ENCODE measurements at places on chromosomes 2 and 18.
A peak's percentile ranks its signal among the peaks of the same experiment; 100 is the strongest.

DNA sequence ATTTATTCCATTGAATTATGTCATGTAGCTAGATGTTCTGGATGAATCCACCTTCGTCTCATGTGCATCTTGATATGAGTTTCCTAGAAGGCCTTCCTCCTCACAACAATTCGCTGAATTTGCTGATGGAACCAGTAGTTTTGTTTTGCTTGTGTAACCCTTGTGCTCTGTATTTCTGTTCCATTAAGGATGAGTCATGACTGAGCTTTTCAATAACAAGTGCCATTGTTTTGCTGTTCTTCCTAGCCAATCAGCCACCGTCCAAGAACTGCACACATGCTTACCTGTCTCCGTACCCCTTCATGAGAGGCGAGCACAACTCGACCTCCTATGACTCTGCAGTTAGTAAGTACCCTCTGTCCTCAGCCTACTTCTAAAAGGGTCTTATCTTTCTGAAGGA, 2.3 kb downstream of the TMEM182 start:
- no peak for DNase-seq

GRCh38 chr2:207510148-207510547, 19.6 kb upstream of the CREB1 start:
- no peak for DNase-seq

GRCh38 chr18:44679914-44680272, 795 bp upstream of the SETBP1 start:
- peak; percentile 65 for DNase-seq

DNA sequence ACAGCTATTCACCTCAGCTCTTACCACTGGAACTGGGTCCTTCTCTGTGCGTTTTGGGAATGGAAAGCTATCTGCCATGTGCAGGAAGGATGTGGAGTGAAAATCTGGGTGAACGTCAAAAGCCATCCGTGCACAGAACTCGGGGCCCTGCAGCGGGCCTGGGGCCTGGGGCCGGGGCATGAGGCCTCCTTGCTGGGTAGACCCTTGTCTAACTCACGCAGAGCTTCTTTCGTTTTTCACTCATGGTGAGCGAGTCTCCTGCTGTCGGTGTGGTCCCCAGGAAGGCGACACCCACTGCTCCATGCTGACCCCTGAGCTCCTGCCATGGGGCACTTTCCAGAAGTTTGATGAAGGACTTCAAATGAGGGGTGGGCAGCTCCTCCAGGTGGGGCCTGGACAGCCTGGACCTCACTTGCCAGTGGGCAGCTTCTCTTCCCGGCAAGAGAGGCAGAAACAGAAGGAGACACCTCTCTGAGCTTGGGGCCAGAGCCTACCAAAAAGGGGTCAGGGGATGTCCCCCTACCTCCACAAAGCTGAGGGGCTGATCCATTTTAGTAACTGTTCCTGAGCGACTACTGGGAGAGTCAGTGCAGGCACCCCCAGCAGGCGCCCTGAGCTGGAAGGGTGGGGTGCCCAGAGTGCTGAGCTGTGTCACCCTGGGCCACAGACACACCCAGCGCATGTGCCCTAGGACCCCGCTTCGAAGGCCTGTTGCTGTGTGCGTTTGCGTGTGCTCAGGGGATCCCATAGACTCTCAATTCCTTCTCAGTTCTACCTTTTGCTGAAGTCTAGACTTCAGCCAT, 117.7 kb upstream of the HDAC4 start:
- DNase-seq = no peak

DNA sequence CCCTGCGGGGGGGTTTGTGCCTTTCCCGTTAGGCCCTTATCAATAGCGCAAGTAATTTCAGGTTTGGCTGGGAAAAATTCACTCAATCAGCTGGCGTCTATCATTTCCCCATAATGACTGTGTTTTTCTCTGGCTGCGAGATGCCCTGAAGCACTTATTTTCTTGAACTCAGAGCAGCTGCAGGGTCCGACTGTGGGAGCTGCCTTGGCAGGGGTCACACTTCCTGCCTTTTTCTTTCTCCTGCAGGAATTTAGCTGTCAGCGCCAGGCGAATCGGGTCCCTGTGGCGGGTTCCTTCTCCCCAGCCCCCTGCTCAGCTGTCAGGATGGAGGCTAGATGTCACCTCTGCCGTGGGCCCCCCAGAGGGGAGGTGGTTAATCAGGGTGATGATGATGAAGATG, 81.3 kb upstream of the HPCAL1 start:
- DNase-seq = no peak

DNA sequence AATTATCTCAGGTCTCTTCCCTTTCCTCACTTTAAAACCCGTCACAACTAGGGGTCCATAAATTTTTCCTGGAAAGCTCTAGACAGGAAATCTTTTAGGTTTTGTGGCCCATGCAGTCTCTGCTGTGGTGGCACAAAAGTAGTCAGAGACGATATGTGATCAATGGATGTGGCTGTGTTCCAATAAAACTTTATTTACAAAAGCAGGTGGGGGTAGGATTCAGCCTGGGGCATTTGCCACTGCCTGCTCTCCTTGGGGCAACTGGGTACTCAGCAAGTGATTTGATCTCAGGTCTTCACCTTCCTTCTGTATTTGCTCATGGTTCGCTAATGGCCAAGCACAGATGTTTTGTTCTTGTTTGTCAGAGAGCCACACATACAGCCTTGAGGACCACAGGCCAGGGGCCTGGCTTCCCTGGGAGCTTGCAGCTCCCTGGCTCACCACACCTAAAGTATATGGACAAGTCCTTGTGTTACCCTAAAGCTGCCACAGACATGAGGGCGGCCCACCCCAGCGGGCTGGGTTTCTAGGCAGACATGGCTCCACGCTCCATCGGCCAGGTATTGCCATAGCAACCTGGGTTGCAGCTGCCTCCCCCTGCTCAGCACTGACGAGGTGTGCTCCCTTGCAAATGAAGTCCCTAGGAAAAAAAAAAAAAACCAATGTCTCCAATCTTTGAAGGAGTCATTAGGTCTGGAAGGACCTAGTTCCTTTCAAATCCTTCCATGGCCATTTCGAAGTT, 89.7 kb upstream of the YWHAQ start:
- no peak for DNase-seq

GRCh38 chr2:98768384-98769113, 37.6 kb upstream of the MGAT4A start:
- no peak for DNase-seq

DNA sequence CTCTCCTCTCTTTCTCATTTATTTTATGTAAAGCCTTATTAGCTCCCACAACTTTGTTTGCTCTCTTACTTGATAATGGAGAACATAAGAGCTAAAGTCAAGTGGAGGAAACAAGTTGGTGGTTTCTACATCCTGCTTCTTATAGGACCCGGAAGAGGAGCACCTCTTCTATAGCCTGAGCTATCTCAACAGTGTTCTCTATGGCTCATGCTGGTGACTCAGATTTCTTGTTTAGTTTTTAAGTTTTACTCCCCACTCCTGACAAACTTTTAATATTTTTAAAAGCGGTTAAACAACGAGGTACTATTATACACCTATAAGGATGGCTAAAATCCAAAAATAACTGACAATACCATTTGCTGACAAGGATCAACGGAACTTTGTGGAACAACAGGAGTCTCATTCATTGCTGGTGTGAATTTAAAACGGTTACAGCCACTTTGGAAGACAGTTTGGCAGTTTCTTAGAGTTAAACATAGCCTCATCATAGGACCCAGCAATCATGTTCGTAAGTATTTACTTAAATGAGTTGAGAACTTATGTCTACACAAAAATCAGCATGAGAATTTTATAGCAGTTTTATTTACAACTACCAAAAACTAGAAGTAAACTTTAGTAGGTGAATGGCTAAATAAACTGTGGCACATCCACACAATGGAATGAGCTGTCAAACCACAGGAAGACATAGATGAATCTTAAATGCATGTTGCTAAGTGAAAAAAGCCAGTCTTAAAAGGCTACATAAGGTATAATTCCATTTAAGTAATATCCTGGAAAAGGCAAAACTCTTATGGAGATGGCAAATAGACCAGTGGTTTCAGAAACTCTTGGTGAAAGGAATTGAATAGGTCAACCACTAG, 12.7 kb upstream of the CDC42EP3 start:
- no peak for DNase-seq

DNA sequence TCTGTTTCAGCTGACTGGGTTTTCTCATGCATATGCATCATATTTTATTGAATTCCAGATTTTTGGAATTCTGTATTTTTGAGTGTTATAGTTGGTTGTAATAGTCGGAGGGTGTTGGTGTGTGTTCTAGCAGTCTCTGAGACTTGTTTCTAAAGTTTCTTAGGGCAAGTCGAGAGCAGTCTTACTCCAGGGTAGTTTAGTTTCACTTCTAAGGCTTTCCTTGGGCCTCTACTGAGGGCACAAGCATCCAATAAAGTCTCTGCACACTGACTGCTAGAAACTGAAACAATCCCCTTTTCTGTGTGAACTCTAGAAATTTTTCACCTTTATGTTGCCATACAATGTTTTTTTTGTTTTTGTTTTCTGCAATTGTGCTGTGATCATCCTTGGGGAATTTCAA, 663.7 kb upstream of the LRATD1 start:
- no peak for DNase-seq

DNA sequence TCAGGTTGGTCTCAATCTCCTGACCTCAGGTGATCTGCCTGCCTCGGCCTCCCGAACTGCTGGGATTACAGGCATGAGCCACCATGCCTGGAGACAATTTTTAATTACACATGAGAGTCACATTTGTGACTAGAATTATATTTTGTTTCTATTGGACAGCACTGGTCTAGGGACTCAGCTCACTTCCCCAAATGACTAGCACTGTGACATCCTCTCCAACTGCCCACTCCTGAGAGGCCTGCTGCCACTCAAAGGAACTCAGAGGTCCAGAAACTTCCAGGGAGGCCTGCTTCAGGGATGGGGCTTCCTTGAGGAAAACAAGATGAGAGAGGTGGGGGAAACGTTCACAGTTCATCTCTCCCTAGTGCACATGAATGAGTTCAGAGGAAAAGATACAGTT, 29.5 kb downstream of the TMEM163 start:
- DNase-seq = no peak

DNA sequence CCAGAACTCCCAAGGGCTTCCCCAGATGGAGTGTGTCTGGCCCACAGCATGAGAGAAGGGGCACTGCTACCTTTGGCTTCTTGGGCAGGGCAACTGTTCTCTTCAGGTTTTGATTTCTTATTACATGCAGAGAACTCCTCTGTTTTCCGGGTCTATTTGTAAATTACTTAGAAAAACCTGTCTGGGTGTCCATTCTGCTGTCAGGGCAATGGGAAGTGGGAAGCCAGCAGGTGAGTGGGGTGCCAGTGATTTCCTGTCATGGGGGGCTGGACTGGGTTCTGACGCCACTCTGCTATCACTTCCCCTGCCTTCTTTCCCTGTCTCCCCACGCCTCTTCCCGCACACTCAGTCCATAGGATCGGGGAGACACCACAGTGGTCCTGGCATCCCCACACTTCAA, 58.0 kb upstream of the LGALSL start:
- DNase-seq = no peak

DNA sequence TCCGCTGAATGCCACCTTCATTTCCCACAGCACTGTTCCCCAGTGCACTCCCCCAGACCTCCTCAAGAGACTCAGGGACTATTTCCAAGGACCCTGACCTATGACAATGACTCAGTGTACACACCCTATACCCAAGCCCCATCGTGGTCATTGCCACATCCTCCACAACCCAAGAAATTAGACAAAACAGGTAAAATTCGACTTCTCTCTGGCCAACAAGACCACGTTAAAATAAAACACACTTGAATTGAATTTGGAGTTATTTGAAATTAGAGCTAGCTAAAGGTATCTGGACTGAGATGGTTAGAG, 126.4 kb upstream of the NCK2 start:
- DNase-seq = no peak

- no peak for DNase-seq
These were observed 52.9 kb upstream of the SERPINB2 start for GRCh38 chr18:63834471-63835113.

GRCh38 chr2:72414137-72414760, 266.6 kb upstream of the CYP26B1 start:
- DNase-seq = peak; percentile 76

DNA sequence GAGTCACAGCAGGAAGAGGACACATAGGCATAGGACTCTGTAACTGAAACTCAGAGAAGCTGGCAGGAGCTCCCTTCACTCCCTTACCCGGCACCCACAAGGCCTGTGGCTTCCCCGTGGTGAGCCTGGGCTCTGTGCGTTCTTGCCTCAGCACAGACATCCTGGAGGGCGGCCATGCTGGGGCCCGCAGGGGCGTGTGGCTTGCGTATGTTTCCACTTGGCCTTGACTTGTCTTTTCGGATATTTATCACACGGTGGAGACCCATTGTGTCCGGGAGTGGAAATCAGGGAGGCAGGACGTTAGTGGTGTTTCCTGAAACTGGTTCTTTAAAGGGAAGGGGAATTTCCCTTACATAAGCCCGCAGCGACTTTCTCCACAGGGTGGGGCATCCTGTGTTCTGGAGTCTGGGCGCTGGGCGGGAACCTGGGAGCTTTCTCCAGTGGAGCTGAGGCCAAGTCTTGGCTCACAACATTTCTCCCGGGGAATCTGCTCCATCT, 49.9 kb upstream of the EML6 start:
- peak; percentile 70 for DNase-seq

GRCh38 chr18:76620321-76621170, 125.5 kb upstream of the ZNF516 start:
- DNase-seq = peak; percentile 74

GRCh38 chr2:80300954-80301353, 3.6 kb downstream of the LRRTM1 start:
- DNase-seq = no peak

DNA sequence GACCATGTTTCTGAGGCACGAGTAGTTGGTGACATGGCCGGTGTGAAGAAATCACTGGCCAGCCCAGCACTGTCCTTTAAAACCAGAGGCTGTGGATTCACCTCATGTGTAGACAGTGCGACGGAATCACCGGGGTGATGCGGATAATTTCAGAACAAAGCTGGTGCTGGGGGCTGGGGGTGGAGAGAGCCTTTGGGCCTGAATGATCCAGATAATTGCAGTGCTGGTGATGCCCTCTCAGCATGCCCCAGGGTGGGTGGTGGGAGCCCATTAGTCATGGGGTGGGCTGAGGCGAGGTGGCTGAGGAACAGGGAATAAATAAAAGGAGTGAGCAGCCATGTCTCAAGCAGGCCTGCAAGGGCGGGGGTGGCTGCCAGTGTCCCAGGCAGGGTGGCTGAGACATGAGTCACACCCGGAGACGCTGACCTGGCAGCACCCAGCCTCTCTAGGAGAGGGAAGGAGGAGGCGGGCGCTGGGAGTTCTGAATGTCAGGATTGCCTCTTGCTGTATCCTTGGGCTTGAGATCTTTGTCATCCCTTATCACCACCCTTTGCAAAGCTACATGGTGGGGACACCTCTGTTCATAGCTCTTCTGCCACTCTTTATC, 151.1 kb upstream of the MSH6 start:
- DNase-seq = peak; percentile 78

DNA sequence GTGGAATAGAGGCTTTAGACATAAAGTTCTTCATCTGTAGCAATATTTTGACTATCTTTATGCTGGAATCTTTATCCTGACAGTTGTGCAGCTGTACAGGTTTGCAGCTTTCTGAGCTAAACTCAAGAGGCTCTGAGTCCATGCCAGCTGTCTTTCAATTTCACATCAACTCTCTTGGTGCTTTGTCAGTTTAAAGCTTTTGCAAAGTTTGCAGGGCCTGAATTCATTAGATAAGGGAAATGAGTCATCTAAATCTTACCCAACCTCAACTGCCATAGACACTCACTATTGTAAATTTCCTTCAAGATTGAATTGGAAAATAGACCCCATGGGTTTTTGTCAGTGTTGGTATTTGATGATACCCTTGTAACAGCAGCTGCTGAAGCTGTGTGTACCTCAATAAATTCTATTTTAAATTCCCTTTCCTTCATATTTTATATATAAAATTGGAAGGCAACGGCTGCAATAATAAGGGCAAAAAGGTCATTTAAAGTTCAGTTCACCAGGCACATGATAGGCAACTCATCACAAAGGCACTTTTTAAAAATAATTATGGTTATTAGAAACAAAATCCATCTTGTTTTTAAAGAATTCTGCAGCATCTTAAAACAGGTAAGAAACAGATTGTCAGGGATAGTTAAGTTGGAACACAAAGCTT, 169.9 kb upstream of the SLC39A10 start:
- peak; percentile 38 for DNase-seq
